ENCODE measurements at places on chromosomes 3 and 15.

DNA sequence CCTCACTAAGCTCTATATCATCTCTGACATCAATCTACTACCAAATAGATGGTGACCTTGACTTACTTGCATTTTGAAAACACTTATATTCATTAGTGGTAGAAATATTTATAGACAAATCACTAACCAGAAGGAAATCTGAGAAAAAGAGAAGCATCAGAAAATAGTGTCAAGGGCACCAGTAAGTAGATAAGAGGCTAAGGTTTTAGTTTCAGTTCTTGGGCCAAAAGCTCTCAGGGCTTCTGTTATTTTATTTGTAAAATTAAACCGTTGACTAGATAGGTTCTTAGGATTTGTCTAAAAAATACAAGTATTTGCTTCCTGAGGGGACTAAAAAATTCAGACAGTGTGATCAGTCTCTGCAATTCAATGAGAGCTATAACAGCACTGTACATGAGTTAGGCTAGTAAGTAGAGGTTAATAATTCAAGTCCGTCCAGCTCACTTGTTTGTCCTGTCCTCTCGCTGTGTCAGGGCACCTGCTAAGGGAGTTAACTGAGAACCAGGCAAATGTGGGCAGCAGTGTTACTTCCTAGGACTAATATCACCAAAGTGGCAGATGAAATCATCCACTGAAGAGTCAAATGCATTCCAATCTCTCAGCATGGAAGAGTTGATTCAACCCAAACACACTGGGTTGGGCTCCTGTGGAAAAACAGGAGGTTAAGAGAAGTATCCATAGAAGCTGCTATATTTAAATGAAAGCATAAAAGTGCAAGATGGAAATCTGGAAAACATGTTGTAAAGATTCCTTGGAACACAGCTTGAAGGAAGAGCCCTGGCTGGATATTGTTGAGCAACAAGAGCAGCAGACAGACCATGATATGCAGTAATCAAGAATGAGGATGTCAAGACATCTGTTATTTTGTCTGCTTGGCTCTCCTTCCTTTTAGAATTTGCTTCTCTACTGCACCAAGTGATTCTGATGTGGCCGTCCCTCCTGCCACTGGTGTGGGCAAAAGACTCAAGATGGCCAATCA is 134.9 kb upstream of the ZBTB20 start:
- DNase-seq: no peak

- DNase-seq: peak; percentile 29
These were observed 69.0 kb upstream of the LPP start for GRCh38 chr3:188084752-188085583.

DNA sequence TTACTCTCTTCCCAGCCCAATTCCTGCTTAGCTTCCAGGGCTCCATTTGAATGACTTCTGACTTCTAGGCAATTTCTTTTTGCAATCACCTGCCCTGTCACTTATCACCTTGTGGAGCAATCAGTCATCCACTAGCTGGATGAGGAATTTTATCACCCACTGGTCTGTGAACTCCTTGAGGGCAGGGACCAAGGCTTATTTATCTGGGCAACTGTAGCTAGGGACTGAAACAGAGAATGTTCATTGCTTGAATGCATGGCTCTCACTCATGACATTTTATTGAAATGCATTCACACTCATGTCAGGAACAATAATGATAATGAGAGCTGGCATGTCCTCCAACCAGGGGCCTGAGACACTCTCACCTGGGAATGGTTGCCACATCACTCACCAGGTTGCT is 15.5 kb downstream of the TNFAIP8L3 start:
- DNase-seq: no peak

DNA sequence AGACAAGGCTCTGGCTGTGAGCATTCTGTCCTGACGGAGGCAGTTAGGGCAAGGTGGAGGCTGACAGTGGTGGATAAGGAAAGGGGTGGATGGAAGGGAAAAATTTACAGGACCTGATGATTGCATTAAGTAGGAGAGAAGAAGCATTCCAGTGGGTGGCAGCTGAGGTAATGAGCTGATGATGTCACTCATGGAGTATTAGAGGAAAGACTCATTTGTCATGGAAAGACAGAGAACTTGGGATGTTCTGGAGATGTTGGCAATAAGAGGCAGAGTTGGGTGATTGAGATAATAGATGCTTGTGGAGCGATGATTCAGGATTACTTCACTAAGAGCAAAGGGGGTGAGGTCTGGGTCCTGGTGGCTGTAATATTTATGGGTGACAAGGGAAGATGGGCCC is 63.6 kb upstream of the SCN5A start:
- no peak for DNase-seq

DNA sequence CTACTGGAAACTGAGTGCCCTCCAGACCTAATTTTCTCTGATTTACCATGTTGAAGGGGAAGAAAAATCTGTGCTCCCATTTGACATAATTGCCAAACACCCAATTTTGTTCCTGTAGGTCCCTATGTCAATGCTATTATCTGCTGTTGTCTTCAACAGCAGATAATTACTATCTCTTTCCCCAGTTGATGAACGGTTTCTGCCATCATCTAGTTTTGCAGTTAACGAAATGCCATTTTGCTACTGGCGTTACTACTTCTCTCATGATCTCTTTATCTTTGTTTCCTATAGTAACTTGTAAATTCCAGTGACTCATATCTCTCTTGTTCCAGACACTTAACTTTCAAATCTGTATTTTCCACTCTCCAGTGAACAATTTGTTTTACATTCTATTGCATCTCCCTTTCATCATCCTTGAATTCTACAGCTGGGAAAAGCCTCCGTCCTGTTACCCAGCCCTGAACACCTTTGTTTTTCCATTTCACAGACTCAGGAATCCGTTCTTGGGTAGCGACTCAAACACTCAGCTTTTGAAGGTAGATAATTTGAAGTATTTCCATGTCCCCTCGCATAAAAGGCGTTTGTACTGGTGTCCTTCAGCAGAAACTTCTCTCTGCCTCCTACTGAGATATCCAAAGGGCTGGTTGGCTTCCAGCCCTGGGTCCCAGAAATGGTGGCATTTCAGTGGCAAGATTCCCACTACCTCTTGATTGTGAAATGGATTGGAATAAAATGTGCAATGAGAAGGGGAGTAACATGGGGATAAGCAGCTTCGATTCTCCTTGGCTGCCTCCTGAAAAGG is 111.7 kb downstream of the FOXB1 start:
- DNase-seq: no peak

- DNase-seq: no peak
These were observed 1.4 kb upstream of the SNX33 start for GRCh38 chr15:75646112-75646943.

- DNase-seq: peak; percentile 50
These were observed 18.4 kb downstream of the RFT1 start for GRCh38 chr3:53111822-53112221.

DNA sequence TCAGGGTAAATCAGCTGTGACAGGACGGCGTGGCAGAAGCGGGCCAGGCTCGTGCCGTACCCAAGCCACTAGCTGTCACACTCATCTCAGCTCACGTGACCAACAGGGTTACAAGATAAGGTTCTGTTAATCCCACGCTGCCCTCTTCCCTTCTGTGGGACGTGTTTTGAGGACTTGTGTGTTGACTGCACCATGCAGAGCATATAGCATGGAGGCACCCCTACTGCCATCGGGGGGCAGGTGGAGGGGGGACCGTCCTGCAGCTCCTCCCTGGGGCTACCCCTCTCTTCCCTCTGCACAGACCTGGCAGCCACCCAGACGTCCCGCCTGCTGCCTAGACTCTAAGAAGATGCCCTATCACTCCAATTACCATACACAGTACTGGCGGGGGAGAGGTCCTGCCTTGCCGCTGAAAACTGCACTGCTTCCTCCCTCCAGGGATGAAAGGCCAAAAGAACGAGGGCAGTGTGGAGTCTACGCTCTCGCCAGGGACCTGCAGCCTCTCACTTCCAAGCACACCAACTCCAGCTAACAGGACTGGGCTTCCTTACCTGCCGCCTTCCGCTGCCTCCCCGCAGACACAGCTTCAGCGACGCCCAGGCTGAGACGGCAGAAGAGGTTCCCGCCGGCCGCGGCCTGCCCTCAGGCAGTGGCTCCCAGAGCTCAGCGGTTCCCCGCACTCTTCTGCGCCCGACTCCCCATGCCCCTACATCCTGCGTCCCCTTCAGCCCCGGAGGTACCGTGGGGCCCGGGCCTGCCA is at the start of gene TNK2:
TSS of gene TNK2 (minus strand) at position 618 of the 760 bp plus-strand sequence. CDS start 19,963 bp downstream, outside the sequence.
- peak; percentile 79 for DNase-seq

DNA sequence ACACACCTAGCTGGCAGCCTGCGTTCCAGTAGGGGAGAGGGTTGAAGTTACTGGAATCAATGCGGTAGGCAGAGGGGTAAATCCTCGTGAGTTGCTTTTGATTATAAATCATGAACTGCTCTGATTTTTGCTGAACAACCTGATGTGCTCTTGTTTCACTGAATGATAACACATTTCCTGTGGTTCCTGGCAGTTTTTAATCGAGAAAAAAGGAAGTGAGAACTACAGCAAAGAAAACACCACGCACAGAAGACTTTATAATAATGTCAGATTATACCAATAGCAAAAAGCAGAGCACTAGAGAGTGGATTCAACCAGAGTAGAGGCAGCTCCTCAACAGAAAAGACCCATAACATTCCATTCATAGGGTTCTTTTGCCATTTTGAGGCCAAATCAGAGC is 200.8 kb upstream of the STRIT1 start:
- DNase-seq: no peak

GRCh38 chr3:72298201-72299152 is 513.5 kb upstream of the PROK2 start:
- no peak for DNase-seq

DNA sequence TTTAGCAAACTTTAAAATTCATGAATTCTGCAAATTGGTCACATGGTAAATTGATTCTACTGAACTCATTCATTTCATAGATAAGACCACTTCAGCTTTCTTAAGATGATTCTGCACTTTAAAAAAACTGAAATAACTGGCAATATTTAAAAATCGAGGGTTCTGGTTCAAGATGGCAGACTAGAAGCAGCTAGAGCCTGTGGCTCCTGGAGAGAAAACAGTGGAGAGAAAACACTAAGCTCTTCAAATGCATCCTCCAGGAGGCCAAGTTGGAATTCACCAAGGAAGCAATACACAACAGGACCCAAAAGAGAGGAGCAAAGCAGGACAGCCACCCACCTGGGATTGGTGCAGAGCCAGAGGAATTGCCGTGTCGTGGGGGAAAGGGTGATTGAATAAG is 132.1 kb downstream of the SPATA16 start:
- DNase-seq: no peak

- peak; percentile 12 for DNase-seq
These were observed 373.1 kb downstream of the VPS13C start for GRCh38 chr15:61687124-61687523.

DNA sequence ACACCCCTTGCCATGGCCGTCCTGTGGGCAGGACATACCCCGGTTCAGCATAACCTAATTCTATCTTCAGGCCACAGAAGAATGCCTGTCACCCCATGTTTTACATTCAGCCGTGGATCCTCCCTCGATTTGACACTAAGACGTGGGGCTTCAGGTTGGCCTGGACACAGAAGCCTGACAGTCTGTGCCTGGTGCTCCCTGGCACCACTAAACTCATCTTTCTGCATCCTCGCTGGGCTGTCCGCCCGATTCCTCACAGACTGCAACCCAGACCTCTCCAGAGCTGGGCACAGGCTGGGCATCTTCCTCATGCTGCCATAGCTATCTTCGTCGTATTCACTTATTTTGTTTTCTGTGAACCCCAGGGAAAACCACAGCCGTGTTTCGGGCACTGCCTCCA is 117.8 kb upstream of the IQSEC1 start:
- DNase-seq: no peak

- no peak for DNase-seq
These were observed 31.3 kb upstream of the IQSEC1 start for GRCh38 chr3:13104511-13104910.

GRCh38 chr15:89335298-89336041 is 846 bp upstream of the POLG start:
- DNase-seq: peak; percentile 62

DNA sequence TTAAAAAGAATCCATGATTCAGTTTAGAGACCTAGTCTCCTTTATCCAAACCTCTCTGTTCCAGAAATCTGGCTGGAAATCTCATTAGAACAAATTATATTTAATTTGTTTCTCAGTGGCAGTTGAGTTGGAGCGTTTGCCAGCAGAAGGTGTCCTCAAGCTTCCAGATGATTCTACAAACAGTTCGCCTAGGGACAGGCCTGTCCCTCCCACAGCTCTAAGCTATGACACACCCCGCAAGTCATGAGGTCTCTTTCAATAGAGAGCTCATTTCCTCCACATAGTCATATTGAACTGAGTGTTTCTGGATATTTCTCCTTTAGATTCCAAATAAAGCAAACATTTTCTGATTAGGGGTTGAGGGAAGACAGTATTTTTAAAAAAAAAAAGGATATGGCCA is 230.3 kb downstream of the ATP8B4 start:
- no peak for DNase-seq

GRCh38 chr15:97915261-97915660 is 45.2 kb upstream of the ARRDC4 start:
- no peak for DNase-seq

GRCh38 chr3:71208211-71209095 is 375.1 kb downstream of the FOXP1 start:
- no peak for DNase-seq

DNA sequence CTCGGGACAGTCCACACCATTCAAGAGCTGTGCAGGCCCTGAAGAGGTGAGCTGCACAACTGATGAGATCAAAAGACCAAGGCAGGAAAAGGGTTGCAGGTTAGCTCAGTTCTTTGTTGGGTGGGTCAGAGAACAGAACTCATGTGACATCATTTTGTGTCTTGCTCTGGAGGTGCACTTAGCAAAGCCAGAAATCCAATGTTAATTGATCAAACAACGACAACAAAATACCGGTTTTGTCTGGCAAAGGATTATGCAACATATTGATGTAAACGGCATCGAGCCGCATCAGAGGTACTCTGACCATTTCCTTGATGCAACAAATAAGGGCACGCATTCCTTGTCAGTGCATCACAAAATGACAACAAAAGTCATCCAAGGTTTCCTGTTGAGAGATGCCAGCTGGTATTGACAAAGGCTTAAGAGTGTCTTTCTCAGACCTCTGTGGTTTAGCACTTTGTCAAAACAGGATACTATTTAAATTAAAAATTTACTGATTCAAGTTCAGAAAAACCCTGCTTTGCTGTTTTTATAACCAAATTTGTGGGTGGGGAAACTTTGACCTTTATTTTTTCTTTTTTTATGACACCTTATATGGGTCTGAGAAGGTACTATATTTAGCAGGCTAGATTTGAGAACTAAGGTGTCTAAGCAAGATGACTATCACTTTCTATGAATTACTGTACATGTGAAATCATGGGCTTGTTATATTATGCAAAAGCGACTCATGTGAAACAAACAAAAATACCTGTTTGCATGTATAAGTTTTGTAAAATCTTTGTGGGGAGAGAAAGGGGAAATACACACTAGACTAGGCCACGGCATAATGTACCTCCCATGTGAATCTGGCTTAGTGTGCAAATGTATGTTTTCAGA is 496.1 kb downstream of the FOXP1 start:
- no peak for DNase-seq

DNA sequence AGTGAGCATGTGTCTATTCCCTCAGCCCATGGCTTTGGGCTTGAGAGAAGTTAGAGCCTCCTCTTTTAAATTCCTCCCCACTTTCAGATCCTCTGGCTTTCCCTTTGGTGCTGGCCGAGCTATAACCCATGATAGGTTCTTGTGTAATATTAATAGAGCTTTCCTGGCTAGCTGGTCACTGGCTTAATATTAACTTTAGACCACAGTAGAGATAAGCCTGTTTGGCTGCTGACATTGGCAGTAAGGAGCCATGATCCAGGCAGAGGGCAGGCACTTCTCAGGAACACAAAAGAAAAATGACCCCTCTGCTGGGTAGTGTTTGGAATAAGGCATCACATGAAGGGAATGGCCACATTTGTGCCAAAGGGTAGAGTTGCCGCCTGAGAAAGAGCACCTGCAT is 65.4 kb upstream of the UMPS start:
- DNase-seq: no peak

- DNase-seq: no peak
These were observed 106.0 kb downstream of the KLHL25 start for GRCh38 chr15:85688711-85689110.

All from muscle of leg (tissue), 16 donors.